ELF-1 (cell line): ENCODE measurements at places on chromosomes 11 and 22.

DNA sequence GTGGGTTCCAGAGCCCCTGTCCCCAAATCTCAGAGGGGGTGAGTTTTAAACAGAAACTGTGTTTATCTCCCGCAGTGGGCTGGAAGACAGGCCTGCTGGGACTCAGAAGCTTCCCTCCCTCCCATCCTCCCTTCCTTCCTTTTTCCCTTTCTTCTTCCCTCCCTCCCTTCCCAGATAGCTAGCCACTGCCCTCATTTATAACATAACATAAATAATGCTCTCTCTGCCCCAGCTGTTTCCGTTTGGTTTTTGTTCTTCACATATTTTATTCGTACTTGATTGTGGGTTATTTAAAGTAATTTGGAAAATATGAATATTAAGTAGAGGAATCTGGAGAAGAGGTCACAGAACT lies 140.9 kb downstream of the TEAD1 start:
- no peak for DNase-seq

GRCh38 chr11:36532941-36533601 lies 23.0 kb upstream of the TRAF6 start:
- DNase-seq: peak; percentile 12

DNA sequence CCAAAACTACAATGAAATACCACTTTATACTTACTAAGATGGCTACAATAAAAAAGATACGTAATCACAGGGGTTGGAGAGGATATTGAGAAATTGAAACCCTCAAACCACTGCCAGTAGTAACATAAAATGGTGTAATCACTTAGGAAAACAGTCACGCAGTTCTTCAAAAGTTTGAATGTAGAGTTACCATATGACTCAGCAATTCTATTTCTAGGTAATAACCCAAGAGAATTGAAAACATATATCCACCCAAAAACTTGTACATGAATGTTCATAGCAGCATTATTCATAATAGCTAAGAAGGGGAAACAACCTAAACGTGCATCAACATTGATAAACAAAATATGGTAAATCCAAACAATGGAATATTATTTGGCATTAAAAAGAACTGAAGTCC lies 24.4 kb upstream of the PSMA1 start:
- no peak for DNase-seq

GRCh38 chr11:126098204-126098769 lies 35.6 kb upstream of the CDON start:
- DNase-seq: no peak

- peak; percentile 37 for DNase-seq
Observed at GRCh38 chr22:46293577-46294260, 3.0 kb upstream of the GTSE1 start.

DNA sequence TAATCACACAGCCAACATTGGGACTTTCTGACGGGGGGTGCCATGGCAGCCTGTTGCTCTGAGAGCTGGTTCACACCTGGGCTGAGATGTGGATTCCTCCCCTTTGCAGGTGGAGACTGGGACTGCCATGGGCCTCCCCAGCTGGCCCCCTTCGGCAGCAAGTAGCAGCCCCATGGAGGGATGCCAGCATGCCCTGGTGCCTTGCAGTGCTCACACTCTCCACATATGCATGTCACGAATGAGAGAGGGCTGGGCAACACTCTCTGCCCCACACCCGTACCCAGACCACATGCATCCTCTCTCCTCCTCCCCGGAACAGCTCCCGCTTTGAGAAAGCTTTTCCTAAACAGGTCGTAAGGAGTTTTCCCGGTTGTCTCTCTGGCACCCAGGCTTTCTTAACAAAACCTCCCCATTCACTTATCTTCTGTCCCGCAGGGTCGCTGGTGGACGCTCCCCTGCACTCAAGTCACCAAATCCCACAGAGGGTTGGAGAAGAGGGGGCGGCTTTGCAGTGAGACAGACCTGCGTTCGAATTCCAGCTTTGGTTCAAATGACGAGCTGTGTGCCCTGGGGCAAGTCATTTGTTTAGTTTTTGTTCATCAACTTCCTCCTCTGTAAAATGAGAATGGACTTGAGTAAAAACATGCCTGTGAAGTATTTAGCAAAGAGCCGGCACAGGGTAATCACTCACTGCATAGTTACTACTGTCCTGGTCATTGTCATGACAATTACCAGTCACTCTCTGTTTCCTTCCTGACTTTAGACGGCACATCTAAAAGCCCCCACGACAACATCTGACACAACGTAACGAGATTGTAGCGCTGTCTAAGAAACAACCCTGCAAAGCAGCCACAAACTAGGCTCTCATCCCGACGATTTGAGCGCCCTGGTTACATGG lies 231.3 kb upstream of the B3GAT1 start:
- DNase-seq: peak; percentile 78

- no peak for DNase-seq
Observed at GRCh38 chr22:45254789-45255278, 14.1 kb upstream of the KIAA0930 start.

- no peak for DNase-seq
Observed at GRCh38 chr11:5639953-5640352, 15.2 kb downstream of the TRIM34 start.

DNA sequence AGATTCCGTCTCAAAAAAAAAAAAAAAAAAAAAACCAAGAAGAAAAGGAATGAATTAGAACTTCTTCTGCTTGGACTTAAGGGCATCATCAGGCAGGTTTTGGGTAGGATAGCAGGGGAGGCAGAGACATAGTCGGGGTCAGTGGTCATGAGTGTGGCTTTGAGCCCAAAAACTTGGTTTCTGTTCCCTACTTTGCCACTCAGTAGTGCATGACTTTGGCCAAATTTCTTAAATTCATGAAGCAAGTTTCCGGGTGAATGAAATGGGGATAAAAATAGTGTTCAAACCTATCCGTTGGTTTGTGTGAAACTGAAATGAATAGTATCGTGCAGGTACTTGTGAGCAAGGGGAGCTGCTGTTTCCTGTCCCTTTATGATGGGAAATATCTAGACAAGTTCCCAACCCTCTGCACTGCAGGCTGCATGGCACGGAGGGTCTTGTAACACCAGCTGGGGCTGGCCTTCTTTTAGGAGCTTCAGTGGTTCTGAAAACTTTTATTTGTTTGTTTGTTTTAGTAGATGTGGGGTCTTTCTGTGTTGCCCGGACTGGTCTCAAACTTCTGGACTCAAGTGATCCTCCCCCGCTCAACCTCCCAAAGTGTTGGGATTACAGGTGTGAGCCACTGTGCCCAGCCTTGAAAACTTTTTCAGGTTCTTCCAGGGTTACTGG lies 18.4 kb downstream of the NEAT1 start:
- DNase-seq: no peak

DNA sequence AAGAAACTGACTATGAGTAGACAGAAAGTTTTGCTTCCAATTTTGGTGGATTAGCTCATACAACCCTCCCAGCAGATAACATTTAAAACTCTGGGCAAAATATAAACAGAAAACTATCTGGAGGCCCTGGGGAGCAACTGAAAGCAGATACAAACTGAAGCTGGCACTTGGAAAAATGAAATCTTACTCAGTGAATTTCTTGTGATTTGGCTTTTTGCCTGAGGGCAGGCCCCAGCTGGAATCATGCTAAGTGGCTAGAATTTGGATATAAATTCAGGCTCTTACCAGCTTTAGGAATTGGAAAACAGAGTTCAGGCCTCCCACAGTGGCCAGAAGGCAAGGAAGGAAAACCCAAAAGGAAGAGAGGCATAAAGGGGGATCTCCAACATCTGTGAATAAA lies 85.8 kb downstream of the EFCAB6 start:
- no peak for DNase-seq

GRCh38 chr22:50599816-50600455 lies 657 bp upstream of the MAPK8IP2 start:
- DNase-seq: peak; percentile 70

GRCh38 chr11:67640021-67640757 lies 626 bp upstream of the TBX10 start:
- peak; percentile 81 for DNase-seq

GRCh38 chr11:91104237-91104636 lies 881.4 kb upstream of the CHORDC1 start:
- no peak for DNase-seq

DNA sequence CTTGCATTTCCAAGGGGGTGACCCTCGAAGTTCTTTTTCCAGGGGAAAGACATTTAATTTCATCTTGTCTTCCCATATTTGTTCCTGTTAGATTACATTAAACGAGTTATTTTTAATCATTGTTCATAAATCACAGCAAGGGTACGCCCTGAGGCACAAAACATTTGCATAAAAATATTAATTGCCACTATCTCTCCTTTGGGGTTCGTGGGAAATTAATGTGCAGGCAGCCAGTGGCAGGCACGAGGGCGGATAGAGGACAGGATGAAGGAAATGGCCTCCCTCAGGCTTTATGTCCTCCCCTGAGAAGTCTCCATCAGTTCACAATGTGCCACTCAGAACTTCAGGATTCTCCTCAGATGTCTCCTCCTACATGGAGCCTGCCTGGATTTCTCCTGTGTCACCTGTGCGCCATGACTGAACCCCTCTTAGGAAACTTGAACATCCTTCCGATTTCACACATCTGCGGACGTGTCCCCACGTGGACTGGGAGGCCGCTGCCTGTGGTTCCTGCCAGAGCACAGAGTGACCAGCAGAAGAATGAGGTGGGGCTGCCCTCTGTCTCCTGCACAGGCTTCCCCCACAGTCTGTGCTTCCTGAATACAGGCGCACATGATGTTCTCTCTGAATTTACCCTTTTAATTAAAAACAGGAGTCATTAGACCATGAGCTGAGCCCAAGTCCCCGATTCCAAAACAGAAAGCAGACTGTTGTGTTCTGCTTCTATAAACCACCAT lies 1085.9 kb downstream of the TBC1D22A start:
- DNase-seq: no peak

- peak; percentile 85 for DNase-seq
Observed at GRCh38 chr11:94739331-94739730, 28.8 kb upstream of the AMOTL1 start.

DNA sequence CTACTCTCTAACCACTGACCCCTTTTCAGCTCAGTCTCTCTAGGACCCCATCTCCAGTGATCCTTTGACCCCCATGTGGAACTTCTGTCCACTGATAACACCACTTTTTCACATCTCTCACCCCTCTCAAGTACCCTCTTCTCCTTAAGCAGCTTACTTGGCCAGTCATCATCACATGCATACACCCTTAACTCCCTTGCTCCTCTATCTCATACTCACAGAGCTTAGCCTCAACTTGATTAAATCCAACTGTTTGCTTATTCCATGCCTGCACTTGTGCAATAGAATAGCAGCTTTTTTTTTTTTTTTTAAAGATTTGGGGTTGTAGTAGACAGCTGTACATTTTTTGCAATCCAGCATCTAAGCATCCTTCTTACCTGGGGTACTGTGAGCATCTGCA lies 22.2 kb downstream of the AQP11 start:
- DNase-seq: no peak

GRCh38 chr11:2306452-2306823 lies 4.6 kb downstream of the TSPAN32 start:
- DNase-seq: no peak

GRCh38 chr22:37659066-37659896 lies 758 bp downstream of the PDXP start:
- DNase-seq: no peak

DNA sequence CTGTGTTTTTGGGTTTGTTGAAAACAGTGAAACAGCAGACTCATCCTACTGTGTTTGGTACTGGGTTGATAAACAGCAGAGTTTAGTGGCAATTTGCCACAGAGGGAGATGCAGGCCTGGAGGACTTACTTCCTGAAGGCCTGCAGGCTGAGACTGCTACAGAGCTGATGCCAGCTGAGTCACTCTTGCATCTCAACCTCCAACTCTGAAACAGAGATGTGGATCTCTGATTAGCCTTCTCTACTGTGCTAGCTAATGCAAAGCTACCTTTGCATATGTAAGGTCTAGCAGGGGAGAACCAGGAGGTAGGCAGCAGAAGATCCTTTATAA lies 14.3 kb downstream of the ATP5MG start:
- peak; percentile 79 for DNase-seq

DNA sequence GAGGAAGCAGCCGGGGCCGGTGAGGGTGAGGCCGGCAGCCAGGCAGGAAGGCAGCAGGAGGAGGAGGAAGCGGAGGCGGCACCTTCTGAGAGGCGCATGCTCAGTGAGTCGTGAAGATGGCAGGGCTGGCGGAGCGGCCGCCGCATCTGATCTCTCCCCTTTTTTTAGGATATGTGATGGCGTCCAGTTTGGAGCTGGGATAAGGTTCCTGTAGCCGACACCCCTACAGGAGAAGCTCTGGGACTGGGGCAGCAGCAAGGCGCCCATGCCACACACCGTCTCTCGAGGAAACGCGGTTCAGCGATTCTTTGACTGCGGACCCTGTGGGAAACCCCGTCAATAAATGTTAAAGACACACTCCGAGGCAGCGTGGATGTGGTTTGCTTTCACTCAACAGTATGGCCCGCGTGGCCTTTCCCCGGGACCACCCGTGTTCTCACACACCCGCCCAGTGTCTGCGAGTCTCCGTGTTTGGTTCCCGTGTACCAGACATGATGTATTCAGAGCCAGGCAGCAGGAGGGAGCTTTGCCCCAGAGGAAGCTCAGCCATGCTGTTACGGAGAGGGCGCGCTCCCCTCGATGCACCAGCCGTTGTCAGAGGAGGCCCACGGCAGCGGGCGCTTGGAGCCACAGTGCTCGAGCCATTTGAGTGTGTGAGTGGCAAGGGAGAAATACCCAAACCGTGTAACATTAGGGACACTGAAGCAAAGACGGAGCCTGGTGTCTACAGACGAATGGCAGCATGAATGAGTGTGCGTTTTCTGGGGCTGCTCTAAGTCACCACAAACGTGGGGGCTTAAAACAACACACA lies 27.7 kb upstream of the PARVB start:
- DNase-seq: no peak

DNA sequence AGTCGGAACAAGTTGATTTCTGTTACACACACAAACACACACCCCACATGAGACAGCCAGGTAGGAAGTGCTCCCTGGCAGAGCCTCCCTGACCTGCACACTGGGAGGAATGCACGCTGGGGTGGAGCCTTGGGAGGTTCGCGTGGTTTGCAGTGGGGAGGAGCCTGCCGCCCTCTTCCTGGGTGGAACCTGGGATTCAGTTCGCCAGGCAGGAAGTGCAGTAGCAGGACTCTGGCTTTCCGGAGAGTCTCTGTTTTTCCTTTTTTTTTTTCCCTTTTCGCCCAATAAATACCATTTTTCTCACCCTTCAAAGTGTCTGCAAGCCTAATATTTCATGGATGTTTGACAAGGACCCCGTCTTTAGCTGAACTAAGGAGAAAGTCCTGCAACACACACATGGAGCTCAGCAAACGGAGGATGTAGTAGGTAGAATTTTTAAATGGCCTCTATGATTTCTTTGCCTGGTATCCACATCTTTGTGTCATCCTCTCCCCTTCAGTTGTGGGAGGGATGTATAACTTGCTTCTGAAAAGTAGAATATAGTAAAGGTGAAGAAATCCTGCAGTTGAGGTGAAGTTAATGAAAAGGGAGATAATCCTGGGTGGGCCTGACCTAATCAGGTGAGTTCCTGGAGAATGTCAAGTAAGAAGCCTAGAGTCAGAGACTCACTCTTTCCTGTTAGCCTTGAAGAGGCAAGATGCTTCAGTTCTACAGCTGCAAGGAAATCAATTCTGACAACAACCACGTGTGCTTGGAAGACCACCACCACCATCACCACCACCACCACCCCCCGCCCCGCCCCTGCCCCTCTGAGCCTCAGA lies 72.9 kb downstream of the PIWIL4 start:
- no peak for DNase-seq

- no peak for DNase-seq
Observed at GRCh38 chr11:71309611-71310010, 57.2 kb upstream of the SHANK2 start.

- peak; percentile 37 for DNase-seq
Observed at GRCh38 chr22:43922123-43922522, 1.5 kb upstream of the PNPLA3 start.

- no peak for DNase-seq
Observed at GRCh38 chr11:16737818-16738192, 642 bp upstream of the C11orf58 start.
